ENCODE measurements at places on chromosomes 16 and 17. TPM values are rescaled to one million over a fixed set of nuclear protein-coding genes. Genes with fewer than 3 reads are reported as not detected.

Gene GP1BA
- total RNA-seq, result not detected

Gene CXCL16
- 0.58 TPM for total RNA-seq

Gene KRT40
- not detected for total RNA-seq

Gene RNF151
- total RNA-seq, result not detected

Gene AGRP
- not detected for total RNA-seq

Gene C17orf50
- not detected for total RNA-seq

Gene CCDC182
- total RNA-seq, result not detected

Gene METTL16
- 15.8 TPM for total RNA-seq

Gene EXOSC6
- total RNA-seq, result 46.0 TPM

Gene TP53TG3B
- not detected for total RNA-seq

Gene FOXN1
- not detected for total RNA-seq

Gene PRSS36
- 0.85 TPM for total RNA-seq

Gene C17orf107
- 2.5 TPM for total RNA-seq

Gene YBX2
- total RNA-seq, result not detected

Gene CBFA2T3
- not detected for total RNA-seq

Gene GPR139
- not detected for total RNA-seq

Gene DNAAF1
- not detected for total RNA-seq

Gene TNP2
- total RNA-seq, result not detected

Gene CD19
- total RNA-seq, result not detected
